MM.1S (cell line): ENCODE measurements at places on chromosomes 13 and 19.

DNA sequence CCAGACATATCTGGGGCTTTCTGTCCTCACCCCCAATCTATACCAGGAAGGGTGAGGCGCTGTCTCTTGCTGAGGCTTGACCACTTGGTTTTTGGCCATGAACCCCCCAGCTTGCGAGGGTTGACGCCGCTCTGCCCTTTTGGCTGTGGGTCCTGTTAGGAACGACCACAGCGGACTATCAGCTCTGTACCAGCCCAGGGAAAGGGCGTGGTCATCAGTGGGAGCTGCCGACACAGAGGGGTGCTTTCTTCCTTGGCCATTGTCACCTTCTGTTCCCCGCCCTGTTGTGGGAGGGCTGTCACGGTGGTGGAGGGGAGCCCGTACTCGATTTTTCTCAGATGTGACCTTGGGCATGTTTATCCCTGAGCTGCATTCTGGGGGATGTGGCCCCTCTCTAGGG lies 5.7 kb downstream of the DCAF15 start:
- DNase-seq, result no peak

DNA sequence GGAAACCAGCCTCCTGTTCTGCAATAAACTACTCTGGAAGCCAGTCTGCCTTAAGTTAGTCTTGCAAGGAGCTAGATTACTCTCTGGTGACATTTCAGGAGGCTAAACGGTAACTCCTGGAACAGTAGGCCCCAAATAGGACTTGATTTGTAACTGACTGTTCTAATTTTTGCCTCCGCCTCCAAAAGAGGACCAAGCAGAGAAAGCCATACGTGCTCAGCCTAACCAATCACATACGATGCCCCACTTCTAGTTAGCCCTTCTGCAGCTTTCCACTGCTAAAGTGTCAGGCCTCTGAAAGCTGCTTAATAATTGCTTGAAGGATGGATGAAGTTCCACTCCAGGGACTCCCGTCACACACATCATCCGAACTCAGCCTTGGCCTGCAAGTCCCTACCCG lies 744 bp downstream of the ZNF805 start:
- peak; percentile 25 for DNase-seq

- no peak for DNase-seq
These were observed 30.8 kb downstream of the SMARCA4 start for GRCh38 chr19:10991521-10992081.

- no peak for DNase-seq
These were observed 34.1 kb downstream of the CSNK1G2 start for GRCh38 chr19:1975162-1975480.

- no peak for DNase-seq
These were observed 129.4 kb downstream of the SPRY2 start for GRCh38 chr13:80211566-80211965.

DNA sequence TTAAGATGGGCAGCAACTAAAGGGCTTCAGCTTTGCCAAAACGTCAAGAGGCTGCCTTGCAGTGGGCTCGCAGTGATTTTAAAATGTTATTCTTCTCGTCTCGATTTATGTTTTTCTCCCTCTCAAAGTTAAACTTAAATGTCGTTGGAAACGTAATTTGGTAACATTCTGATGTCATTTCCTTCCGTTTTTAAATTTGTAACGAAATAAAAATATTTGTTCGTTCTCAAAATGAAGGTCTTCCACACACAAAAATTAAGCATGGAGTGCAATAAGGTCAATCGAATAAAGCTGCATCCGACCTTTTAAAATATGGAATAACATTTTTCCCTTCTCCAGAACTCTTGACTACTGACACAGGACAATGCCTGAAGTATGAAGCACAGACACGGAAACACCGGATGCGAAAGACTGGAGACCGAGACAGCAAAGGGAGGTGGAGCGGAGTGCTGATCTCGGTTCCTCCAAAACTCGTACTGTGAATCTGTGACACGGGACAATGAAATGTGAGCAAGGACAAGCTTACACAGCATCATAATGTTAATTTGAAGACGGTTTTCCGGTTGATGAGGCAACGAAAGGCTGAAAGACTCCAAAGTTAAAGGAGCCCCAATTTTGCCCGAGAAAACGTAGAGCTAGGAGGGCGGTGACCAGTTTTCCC lies 850 bp downstream of the MTMR6 start:
- DNase-seq, result no peak

DNA sequence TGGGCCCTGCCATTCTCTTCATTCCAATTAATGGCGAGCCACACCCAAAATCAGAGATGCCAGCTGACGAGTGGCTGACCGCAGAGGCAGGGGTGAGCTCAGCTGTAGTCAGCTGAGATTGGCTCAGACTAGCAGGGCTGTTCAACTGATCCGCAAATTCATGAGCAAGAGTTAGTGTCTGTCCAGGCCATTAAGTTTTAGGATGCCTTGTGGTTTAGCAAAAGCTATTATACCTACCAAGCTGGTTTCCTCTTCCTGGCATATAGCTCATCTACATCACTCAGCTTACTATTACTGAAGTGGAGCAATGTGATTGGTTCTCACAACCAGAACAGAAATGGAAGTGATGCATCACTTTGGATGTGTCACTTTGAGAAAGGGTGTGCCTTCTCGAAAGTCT lies 148.7 kb downstream of the NALCN start:
- no peak for DNase-seq

- DNase-seq, result no peak
These were observed 56.6 kb upstream of the GPC6 start for GRCh38 chr13:93169980-93170379.

- peak; percentile 57 for DNase-seq
These were observed 51.5 kb downstream of the SOX21 start for GRCh38 chr13:94660695-94661326.

DNA sequence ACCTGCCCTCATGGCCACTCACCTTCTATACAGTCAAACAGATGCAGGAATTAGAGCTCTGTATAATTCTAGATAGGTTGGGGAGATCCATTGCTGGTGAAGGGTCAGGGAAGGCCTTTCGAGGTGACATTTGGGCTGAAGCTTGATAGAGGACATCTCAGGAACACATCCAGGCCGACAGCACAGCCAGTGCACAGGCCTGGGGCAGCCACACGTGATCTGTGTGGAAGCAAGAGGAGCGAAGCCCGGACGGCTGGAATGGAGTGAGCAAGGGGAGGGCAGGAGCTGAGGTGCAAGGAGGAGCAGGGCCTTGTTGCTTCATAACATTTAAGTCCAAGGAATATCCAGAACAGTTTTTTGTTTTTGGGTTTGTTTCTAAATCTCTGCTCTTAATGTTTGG lies 4.5 kb upstream of the OVOL3 start:
- no peak for DNase-seq

DNA sequence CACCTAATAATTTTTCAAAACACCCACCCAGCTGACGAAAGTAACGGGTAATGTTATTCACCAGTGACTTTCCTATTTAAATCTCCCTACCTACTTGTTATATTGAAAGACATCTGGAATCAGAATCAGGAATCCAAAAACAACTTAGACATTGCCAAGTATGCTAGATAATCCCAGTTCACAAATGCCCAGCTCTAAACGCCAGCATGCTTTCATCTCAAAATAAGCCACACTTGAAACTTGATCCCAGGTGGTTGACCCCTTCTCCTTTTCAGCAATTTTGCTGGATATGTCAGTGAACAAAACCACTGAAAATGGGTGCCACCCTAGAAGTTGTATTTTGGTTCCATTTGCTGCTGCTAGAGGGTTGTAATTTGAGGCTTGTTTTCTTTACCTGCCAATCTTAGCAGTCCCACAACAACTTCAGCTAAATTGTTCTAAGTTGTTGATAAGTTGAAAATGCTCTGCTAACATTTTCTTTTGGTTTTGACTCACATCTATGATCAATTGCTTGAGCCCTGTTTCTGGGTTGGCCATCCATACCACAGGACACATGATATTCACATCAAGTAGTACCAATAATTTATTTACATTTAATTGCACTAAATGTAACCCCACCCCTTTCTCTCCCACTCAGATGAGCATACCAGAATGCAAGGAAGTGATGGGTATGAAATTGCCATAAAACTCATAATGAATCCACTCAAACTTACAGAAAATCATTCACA lies 66.4 kb downstream of the DCT start:
- DNase-seq, result no peak

- no peak for DNase-seq
These were observed 17.5 kb downstream of the KLF2 start for GRCh38 chr19:16342002-16342715.

DNA sequence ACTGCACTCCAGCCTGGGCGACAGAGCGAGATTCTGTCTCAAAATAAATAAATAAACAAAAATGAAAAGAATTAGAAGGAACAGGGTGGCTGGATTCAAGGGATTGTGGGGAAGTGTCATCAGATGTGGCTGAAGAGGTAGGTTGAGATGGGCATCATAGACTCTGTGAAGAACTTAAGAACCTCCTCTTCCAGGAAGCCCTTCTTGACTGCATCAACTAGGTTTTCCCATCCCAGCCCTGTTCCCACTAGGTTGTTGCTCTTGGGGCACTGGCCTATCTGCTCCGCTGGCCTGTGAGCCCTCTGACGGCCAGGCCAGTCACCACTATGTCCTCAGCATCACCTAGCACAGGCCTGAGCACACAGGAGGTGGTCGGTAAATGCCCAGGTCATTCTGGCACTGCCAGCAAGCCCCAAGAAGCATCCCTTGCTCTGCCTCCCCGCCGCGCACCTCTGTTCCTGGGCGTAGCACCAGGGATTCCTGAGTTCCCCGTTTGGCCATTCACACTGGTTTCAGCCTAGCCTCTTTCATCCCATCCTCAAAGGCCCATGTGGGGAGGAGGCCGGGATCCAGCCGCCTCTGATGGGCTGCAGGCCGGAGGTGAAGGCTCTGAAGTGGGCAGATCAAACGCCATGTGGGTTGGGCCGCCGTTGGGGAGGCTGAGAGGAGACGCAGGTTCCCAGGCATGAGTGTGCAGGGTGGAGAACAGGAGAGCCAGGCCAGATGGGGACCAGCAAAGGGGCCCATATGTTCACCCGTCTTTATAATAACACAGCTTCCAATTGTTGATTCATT lies 27.6 kb upstream of the SLC1A5 start:
- no peak for DNase-seq

DNA sequence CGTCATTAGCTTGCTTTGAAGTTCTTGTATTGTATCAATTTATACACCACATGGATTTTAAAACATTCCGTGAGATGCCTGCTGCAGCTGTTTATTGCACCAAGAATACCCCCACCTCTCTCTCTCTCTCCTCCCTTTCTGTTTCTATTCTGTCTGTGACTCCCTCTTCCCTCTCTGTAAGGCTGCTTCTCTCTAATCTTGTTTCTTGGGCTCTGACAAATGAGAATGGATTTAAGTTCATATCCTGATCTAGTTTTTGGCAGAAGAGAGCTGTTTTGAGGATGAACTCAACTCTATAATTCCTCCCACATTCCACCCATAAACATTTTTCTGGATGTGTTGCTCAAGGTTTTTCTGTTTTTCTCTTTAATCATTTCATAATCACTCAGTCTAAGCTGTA lies 144.3 kb upstream of the FRY start:
- no peak for DNase-seq

GRCh38 chr19:14354445-14354844 lies 26.8 kb upstream of the ADGRE5 start:
- DNase-seq, result no peak

GRCh38 chr13:113105921-113106452 lies 396 bp downstream of the F7 start:
- no peak for DNase-seq

DNA sequence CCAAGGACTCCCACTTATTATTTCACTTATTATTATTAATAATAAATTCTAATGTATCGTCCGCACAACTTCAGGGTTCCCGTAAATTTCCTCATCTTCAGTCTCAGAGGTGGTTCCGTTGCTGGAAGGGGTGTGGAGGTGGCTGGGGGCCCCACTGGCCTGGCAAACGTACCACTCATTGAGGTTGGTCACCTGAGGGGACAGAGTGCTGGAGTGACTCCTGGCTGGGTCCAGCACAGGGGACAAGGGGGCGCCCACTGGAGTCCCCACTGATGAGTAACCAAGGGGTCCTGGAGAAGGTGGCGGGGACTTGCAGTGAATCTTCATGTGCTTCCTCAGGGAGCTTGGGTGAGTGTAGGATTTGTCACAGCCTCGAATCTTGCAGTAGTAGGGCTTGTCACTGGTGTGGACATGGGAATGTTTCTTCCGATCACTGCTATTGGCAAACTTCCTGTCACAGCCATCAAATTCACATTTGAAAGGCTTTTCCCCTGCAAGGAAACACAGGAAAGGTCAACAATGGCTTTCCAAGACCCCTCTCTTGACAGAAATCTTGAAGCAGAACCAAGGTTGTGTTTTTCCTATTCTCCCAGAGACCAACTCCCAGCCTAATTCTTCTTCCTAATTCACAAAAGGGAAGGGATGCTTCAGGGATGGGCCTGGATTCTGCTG lies 6.1 kb downstream of the ZIC5 start:
- DNase-seq, result no peak

- DNase-seq, result no peak
These were observed 436.8 kb downstream of the FGF14 start for GRCh38 chr13:101965096-101965495.

- DNase-seq, result no peak
These were observed 11.3 kb downstream of the RFX2 start for GRCh38 chr19:6099033-6099432.

- DNase-seq, result no peak
These were observed 672 bp downstream of the HPN start for GRCh38 chr19:35042056-35042730.

- DNase-seq, result no peak
These were observed 47.1 kb upstream of the SLAIN1 start for GRCh38 chr13:77650409-77650808.

- no peak for DNase-seq
These were observed 128.1 kb downstream of the EFNB2 start for GRCh38 chr13:106407338-106407737.

DNA sequence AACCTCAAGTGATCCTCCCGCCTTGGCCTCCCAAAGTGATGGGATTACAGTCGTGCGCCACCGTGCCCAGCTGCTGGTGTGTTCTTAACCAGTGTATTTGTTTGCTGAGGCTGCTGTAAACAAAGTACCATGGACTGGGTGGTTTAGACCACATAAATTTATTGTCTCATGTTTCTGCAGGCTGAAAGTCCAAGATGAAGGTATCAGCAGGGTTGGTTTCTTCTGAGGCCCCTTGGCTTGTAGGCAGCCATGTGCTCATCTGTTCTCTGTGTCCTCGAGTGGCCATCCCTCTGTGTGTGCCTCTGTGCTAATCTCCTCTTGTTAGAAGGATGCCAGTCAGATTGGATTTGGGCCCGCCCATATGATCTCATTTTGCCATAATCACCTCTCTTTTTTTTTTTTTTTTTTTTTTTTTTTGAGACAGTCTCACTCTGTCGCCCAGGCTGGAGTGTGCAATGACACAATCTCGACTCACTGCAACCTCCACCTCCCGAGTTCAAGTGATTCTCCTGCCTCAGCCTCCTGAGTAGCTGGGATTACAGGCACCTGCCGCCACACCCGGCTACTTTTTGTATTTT lies 31.8 kb downstream of the PEX11G start:
- DNase-seq, result no peak

DNA sequence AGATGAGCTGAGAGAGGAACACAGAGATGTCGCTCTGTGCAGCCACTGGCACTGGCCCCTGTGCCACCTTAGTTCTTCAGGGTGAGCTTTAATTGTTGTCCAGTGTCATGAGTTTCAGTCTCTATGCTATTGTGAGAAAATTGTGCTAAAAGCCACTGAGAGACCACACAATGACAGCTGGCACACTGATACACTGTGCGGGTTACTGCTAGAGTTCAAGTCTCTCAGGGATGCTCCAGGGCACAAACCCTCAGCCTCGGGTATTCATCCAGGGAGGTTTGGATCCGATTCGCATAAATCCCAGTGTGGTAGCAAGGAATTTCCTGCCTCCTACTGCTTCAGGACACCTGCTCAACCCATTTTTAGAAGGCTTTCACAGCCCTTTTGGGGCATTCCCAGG lies 68.1 kb upstream of the EDNRB start:
- DNase-seq, result no peak

- DNase-seq, result no peak
These were observed 2.2 kb upstream of the AMH start for GRCh38 chr19:2246801-2247361.
